Activated CD4-positive, alpha-beta T cell treated with anti-CD3 and anti-CD28 coated beads, Interleukin-2, amount 50 U/mL, for 24 hours (primary cell): ENCODE measurements at places on chromosomes 12 and 14.

- DNase-seq = no peak
Measured at GRCh38 chr14:72644758-72645489, 249.0 kb downstream of the DPF3 start.

GRCh38 chr12:114976959-114977358, 293.0 kb upstream of the TBX3 start:
- no peak for DNase-seq

GRCh38 chr12:46555406-46555852, 182.9 kb upstream of the SLC38A2 start:
- no peak for DNase-seq

- no peak for DNase-seq
Measured at GRCh38 chr12:49998453-49998852, 25.7 kb downstream of the AQP6 start.
